Activated naive CD8-positive, alpha-beta T cell treated with anti-CD3 and anti-CD28 coated beads, Interleukin-2, amount 10 ng/mL, durations not matched to agents 7 days and 5 days (primary cell): ENCODE measurements at places on chromosomes 16 and 17. TPM values are rescaled to one million over a fixed set of nuclear protein-coding genes. Genes with fewer than 3 reads are reported as not detected.
A peak's percentile ranks its signal among the peaks of the same experiment; 100 is the strongest.

SLFN12 gene
- 19.8 TPM for total RNA-seq

CAPNS2 gene
- not detected for total RNA-seq

COG8 gene
- 43.9 TPM for total RNA-seq

KRTAP1-5 gene
- not detected for total RNA-seq

RNF166 gene
- 227 TPM for total RNA-seq

DNA sequence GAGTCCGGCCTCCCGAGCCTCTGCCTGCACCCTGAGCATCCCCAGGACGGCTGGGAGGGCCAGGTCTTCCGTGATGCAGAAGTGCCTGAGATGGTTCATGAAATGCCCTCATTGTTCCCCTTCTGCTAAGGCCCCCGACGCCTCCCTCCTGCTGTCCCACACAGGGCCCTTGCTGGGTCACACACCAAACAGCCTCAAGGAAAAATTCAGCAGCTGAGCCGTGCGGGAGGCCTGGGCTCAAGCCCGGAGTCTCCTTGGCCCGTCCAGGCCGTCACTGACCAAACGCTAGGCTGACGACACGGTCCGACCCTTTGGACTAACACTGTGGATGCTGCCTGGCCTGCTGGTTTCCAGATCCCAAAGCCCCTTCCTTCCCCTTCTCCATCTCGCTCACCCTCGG is 90.2 kb downstream of the RTN4RL1 start:
- DNase-seq = no peak

- DNase-seq = no peak
These were observed 2.1 kb upstream of the TM4SF5 start for GRCh38 chr17:4769628-4770027.

- no peak for DNase-seq
These were observed 14.7 kb upstream of the XYLT2 start for GRCh38 chr17:50331085-50331791.

GRCh38 chr17:16989230-16989952 is 17.5 kb upstream of the TNFRSF13B start:
- DNase-seq = no peak

- no peak for DNase-seq
These were observed 2.4 kb downstream of the CDT1 start for GRCh38 chr16:88805887-88806393.

GRCh38 chr16:57412584-57412983 is 8.0 kb downstream of the CCL17 start:
- no peak for DNase-seq

DNA sequence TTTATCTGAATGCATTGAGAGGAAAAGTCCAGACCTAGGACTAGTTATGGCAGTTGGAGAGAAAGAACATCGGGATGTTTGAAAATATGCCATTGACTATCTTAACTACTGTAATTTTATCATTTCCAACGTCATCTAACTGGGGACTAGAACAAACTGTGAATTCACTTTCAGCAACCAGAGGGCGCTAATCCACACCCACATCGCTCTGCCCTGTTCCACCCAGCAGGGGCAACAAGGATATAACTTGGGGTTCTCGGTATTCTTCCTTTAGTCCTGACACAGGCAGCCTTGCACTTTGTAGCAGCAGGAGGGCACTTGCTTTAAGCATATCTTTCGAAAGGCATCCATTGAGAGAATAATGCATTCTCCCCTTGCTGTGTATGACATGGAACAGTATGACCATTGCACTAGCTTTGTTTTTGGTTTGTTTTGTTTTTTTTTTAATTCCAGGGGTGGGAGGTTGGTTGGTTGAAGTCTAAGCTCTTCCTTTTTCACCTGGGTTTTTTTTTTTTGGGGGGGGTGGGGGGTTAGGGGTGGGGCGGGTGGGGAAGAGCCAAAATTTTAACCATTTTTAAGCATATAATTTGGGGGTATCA is 31.5 kb downstream of the SIAH1 start:
- DNase-seq = peak; percentile 47

DNA sequence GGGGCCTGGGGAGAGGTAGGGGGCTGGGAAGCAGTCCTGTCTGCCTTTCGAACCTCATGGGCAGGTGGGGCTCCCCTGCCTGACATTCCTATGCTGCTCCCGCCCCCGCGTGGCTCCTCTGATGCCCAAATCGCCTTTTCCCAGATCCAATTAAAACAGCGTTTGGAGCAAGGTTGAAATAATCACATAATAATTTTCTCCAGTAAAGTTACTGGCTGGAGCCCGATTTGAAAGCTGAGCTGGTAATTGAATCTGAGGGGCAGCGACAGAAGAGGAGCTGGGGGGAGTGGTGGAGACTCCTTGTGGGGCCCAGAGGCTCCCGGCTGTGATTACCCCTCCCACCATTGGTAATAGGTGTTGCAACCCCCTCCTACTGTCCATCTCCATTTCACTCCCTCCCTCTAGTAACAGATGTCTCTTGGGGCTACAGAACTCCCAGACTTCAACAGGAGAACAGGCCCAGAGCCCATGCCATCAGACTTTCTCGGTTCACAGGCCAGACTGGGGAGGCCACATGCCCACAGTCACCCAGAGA is 38.9 kb upstream of the C1QL1 start:
- DNase-seq = no peak

GRCh38 chr16:9818702-9819101 is 363.5 kb downstream of the GRIN2A start:
- no peak for DNase-seq

DNA sequence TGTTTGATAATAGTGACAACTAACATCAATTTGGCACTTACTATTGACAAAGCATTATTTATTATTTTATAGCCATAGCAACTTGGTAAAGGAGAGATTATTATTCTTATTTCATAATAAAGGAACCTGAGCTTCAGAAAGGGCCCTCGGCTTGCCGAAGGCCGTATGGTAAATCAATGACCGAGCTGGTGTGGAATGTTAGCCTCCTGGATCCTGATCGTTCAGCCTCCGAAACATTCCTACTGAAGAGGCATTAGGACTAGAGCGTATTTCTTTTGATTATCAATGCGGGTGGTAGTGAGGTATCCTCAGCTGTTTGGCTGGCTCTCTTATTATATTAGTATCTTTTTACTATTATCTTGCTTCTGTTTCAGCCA is 199.3 kb upstream of the TBX2 start:
- no peak for DNase-seq

- no peak for DNase-seq
These were observed 50.0 kb downstream of the NXN start for GRCh38 chr17:929586-929985.
